GM10248 (cell line): ENCODE measurements at places on chromosomes 13 and 19.

- no peak for DNase-seq
These were observed 373.3 kb downstream of the ZNF536 start for GRCh38 chr19:30745476-30745985.

GRCh38 chr13:45700971-45701900 lies 884 bp upstream of the CBY2 start:
- peak; percentile 29 for DNase-seq

DNA sequence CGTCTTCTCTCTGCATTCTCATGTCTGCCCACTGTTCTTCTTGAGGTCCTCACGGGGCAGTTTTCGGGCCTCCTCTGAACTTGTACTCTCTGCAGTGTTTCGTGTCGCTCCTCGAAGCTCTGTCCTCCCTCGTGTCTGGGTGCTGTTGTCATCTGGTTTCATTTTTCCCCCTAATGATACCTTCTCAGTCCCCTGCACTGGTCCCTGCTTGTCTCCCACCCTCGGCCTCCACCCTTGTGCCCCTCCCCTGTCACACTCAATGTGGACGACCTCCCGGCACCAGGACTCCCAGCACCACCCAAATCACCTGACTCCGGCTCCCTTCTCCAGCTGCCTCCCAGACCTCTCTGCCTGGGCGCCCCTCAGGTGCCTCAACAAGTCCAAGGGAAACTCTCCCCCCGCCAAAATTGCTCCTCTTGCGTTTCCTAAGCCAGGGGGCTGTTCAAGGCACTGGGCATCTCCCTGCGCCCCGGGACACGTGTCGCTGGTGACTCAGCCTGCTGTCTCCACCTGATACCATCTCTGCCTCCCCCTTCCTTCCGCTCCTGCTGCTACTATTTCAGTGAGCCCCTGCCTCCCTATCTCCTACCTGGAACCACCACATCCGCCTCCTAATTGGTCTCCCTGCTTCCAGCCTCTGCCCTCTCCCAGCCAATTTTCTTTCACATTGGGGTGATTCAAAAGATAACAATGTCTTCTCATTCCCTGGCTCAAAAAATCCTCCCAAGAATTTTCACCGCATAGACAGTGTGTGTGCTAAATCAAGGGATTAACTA lies 49.5 kb downstream of the RFX2 start:
- DNase-seq, result no peak

DNA sequence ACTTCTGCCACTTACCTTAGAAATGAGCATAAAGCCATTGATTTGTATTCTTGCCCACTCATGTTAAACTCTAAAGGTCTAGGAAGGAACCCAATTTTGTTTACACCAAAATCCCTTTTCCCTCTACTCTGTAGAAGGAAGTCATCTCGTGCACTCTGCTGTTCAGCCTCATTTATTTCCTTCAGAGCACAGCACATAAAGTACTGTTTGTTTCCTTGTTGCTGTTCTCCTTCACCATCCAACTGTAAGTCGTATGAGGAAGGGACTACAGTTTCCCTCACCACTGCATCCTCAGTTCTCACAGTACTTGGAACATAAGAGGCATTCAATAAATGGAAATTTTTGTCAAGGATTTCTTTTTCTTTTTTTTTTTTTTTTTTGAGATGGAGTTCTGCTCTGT lies 24.6 kb downstream of the CDADC1 start:
- DNase-seq, result no peak

- DNase-seq, result no peak
These were observed 23.1 kb downstream of the PEPD start for GRCh38 chr19:33498391-33499000.

GRCh38 chr13:33111414-33112110 lies 95.3 kb downstream of the KL start:
- no peak for DNase-seq
